ENCODE measurements at places on chromosomes 7 and 10.

- no peak for DNase-seq
Measured at GRCh38 chr10:26093229-26093628, 123.3 kb upstream of the GAD2 start.

GRCh38 chr7:101671371-101672356 lies 42.6 kb upstream of the MYL10 start:
- DNase-seq = no peak

- DNase-seq = no peak
Measured at GRCh38 chr10:30495687-30496086, 61.7 kb downstream of the MAP3K8 start.

- no peak for DNase-seq
Measured at GRCh38 chr10:130634816-130635215, 498.6 kb downstream of the GLRX3 start.

DNA sequence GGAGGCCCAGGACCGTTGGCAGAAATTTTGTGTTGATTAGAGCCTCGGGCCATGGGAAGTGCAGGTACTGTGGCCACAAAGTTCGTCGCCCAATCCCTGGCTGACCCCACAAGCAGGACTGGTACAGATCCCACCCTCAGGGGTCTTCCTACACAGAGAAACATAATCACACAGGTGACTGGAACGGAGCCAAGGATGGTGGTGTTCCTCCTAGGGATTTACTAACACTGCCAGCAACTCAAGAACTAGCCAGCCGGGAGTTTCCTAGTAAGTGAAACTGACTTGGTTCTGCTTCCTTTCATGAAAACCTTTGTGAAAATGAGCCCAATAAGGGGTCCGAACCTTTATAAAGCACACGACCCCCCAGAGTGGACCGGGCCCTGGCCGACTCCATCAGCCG lies 5.7 kb downstream of the CUX1 start:
- no peak for DNase-seq

DNA sequence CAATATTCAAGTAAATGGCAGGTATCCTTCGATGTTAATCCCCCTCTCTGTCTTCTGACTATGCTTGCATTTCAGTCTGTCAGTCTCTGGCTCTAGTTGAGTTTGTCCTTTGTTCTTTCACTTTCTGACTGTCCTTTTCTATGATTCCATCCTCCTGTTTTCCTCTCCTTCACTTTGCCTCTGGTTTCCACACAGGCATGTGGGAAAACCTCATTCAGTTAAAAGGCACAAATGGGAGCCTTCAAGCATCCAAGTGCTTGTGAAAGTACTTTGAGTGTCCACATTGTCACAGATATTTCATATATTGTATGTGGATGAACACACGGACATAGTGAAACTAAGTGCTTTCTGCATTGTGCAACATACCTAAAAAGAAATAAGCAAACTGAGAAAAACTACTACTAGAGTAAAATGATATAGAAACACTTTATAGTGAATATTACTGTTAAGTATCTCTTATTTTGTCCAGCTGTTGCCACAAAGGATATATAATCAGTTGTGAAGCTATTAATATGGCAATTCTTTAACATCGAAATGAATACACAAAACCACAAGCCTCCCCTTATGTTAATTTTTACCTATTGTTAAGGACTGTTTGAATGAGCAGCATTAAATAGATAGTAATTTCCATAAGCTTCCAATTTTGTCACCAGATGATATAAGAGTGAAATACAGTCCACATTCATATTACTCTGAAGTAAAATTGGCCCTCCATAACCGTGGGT lies 71.7 kb downstream of the NRBF2 start:
- DNase-seq = no peak

GRCh38 chr7:37128327-37129034 lies 320.2 kb downstream of the ELMO1 start:
- DNase-seq = no peak

Data from D721Med (cell line).